ENCODE measurements at places on chromosomes 12 and 14.

DNA sequence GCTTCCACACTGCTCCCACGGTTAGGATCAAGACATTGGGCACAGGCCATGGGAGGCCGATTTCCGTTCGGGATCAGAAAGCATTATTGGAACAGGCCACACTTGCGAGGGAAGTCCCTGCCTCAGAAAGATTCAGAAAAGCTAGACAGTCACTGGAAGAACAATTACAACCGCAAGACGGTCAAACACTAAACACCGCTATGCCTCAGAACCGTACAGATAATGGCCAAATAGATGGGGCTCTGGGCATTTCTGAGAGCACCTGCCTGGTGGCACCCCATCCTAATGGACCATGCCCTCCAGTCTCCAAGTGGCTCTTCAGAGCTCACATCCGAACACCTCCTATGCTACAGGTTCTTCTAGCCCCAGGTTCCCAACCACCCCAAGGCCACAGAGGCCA is 42.0 kb downstream of the SSH1 start:
- DNase-seq = no peak

DNA sequence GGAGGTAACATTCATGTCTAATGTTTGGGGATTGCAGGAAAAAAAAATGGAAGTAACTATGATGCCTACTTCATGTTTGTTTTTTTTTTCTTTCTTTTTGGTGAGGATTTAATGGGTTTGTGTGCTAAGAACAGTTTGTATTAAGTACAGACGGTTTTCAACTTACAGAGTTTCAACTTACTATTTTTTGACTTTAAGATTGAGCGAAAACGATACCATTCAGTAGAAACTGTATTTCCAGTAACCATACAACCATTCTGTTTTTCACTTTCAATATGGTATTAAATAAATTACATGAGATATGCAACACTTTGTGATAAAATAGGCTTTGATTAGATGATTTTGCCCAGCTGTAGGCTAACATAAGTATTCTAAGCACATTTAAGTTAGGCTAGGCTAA is 10.4 kb downstream of the TECPR2 start:
- no peak for DNase-seq

- no peak for DNase-seq
These were observed 36.7 kb downstream of the ZFYVE1 start for GRCh38 chr14:72990171-72990570.

- DNase-seq = peak; percentile 16
These were observed 2.0 kb upstream of the SLC2A3 start for GRCh38 chr12:7937833-7938506.

- DNase-seq = no peak
These were observed 7.3 kb upstream of the MGP start for GRCh38 chr12:14892726-14893505.

DNA sequence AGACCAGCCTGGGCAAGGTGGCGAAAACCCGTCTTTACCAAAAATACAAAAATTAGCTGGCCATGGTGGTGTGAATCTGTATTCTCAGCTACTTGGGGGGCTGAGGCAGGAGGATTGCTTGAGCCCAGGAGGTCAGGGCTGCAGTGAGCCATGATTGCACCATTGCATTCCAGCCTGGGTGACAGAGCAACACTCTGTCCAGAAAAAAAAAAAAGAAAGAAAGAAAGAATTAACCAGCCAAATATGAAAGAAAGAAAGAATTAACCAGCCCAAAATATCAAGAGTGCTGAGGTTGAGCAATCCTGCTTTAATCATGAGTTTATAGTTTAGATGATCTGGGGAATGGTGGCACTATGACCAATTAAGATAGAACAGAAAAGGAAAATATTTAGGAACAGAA is 3.5 kb upstream of the ACTN1 start:
- DNase-seq = no peak

DNA sequence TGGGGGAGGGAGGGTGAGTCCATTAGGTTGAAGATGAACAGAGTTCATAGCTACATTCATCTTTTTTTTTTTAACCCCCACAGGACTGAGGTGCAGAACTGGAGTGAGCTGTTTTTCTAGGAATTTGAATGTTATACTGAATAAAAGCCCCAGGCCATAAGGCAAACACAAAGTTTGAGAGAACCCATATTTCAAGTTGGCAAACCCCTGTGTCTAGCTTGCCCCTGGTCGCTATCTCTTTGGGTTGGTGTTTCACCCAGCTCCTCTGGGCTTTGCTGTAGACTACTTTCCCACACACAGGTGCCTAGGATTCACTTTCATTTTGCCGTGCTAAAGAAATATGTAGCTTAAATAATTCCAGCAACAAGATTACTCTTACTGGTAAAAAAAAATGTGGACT is 5.2 kb upstream of the LMO3 start:
- DNase-seq = no peak

GRCh38 chr12:99985129-99985570 is 414 bp upstream of the ANKS1B start:
- DNase-seq = no peak

DNA sequence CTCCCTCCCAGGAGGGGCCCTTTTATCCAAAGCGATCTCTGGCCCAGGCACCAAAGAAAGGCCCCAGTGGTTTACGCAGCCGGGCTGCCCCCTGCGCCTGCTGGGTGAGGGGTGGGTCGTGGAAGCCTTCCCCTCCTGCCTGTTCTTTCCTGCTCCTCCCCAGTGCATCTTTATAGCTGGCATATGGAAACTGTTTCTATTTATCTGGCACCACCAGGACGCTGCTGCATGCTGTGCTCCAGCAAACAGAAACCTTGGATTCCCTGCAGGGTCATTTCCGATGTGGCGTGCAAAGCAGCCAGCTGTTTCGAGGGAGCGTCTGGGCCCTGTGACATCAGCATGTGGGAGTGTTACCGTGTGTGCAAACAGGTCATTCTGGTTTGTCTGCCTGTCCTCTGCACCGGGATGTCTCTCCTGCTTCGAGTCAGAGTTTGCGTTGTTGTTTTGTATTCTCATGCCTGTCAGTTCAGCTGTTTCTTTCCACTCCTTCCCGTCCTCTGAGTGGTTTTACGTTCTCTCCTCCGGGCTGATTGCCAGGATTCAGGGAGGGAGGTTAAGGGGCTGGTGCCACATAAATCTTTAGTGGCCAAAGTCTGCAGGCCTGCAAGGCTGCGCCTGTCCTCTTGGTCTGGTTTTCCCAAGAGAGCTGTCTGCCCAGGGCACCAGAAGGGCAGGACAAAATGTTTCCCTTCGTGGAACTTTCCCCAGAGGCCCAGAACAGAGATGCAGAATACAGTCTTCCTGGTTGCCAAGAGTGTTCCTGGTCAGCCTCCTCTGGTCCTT is 24.6 kb downstream of the TPCN1 start:
- DNase-seq = no peak

DNA sequence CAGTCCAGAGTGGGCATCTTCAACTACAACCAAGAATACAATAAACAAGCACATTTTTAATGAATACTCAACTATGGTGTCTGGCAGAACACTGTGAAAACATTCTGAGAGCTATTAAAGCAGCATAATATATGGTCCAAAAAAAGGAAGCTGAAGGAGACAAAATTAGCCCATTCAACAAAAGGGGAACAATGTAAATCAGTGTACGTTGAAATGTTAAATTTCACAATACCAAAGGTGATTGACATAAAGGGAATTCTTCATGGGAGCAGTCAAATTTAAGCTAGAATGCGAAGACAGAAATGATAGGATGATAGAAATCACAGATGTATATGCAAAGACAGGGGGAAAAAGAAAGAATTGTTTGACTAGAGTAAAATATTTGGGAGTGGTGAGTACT is 41.3 kb upstream of the SYCP3 start:
- no peak for DNase-seq

GRCh38 chr14:88668448-88669116 is 105.7 kb downstream of the ZC3H14 start:
- no peak for DNase-seq

DNA sequence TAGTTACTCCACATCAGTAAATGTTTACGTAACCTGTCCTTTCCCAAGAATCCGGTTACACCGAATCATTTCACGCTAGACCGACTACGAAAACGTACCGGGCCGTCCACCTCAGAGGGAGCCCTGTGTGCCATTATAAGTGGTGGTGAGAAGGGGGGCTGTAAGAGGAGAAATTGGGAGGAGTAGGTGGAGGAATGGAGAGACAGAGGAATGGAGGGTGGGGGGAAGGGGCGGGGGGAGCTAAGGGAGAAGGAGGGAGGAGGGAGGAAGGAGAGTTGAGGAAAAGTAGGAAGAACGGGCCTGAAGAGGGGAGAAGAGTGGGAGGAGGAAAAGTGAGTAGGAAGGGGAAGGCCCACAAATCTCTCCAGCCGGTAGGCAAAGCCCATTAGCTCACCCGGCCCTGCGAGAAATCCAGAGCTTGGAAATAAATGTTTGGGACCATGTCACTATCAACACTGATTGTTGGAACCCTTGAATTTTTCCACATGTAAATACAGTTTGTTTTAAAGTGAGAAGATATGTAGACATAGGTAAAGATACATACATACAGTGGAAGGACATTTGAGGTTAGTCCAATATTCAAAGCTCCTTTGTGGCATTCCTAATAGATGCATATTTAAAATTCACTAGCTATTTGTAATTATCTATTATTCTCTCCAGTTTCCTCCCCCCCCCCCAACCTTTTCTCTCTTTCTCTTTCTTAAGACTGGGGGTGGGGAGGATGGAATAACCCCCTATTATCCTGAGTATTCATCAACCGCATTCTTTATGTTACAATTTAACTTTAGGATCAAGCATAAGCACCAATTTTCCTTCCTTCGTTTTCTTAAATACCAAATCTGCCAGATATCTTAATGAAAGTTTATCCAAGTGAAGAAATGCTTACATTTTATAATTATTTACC is 2.1 kb upstream of the FOXG1 start:
- no peak for DNase-seq

DNA sequence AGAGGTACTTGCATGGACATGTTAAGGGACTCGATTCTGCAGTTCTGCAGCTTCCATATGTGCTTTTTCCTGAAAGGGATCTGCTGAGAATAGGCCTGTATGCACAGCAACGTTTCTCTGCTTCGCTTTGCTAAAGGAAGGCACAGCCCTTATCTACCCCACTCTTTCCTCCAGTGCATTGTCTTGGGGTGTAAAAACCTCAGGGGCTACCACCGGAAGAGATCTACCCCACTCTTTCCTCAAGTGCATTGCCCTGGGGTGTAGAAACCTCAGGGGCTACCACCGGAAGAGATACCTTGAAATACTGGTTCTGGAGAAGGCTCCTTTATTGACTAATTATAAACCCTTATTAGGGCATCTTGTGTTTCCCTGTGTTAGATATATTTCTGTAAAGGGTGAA is 52.9 kb downstream of the SEL1L start:
- no peak for DNase-seq

DNA sequence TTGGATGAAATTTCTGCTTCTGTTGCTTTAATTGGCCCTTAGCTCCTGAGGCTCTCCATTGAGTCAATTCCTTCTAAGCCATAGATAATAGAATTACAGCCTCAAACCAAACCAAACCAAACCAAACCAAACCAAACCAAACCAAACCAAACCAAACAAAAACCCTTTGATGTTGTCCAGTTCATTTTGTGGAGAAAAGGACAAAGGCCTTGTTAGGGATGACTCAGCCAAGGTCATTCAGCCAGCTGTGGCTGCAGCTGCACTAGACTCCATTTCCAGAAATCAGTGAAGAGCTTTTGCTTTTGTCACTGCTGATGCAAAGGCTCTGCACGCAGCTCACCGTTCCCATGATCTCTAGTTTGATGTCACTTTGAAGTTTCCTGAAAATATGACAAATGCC is 82.2 kb upstream of the RMST start:
- DNase-seq = no peak

GRCh38 chr14:59481871-59482540 is 2.2 kb downstream of the L3HYPDH start:
- no peak for DNase-seq

DNA sequence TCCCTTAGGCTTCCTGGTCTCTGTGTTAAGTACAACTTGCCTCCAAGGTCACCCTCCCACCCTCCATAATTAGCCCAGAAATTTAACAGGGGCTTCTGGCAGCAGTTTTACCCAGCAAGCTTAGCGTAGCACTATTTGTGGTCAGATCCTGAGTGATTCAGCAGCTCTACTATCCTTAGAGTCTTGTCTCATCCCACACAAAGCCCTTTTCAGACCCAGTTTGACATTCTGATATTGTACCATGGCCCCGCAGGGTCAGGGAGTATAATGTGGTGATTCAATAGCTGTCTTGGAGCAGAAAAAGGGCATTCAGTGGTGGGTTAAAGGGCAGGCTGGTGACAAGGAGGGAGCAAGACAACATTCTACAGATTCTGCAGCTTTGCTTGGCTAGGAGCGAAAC is 153.8 kb upstream of the DDHD1 start:
- no peak for DNase-seq

GRCh38 chr12:77606348-77606747 is 224.3 kb upstream of the NAV3 start:
- no peak for DNase-seq

Measured in stimulated activated CD8-positive, alpha-beta memory T cell treated with anti-CD3 and anti-CD28 coated beads, Interleukin-15, amount 100 ng/mL, for 48 hours (primary cell).